ENCODE measurements at places on chromosomes 2 and 18.

DNA sequence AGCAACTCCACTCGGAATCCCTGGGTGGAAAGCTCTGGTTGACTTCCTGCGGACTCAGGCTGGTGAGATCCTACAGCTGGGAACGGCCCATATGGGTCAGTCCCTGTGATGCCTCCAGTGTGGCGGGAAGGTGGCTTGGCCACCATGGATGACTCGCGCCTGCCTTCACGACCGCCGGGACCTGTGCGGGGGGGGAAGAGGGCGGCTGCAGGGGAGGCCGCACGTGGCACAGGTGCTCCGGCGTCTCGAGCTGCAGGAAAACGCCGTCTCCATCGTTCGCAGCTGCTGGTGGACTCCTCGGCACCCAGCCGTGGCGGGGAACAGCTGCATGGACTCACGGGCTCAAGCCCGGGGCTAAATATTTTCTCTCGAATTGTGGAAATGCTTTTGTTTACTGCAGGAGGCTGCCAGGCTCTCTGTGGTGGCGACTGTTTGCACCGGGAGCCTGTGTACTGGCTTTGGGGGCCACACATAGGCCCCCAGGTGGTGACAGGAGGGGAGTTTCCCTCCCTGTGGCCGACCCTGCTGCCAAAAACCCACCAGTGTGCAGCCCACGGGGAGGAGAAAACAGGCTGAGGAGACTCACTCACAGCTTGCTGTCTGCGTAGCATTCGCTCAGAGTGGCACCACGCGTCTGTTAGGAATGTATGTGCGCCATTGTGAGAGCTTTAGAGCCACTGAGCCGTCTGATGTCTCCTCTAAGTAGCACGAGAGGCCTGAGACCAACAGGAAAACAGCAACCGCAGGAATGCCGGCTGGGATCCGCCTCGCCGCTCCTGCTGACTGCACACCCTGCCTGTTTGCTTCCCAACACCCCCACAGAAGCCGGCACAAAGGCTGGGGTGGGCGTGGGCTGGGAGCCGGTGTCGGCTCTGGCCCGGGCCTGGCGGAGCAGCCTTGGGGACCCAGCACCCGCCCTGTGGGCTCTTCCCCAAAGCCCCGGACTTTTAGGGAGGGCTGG is 89.2 kb downstream of the NFATC1 start:
- DNase-seq = no peak

DNA sequence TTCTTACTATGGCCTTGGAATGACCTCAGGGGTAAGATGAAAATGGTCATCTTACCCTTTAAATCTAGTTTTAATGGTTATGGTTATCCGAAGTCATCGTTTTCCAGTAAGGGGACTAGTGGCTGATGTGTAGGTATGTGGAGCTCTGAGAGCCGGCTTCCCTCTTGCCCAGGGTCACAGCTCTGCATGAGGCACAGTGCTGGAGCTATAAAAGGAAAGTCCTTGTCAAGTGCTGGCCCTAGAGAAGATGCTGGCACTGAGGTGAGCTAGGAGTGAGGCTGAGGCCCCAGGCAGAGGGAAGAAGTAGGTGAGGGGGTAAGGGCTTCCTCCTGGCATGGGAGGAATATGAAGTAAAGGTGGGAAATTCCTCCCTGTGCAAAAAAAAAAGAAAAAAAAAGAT is 35.0 kb downstream of the SMARCAL1 start:
- no peak for DNase-seq

GRCh38 chr2:69111076-69111475 is 98.1 kb downstream of the ANTXR1 start:
- no peak for DNase-seq

DNA sequence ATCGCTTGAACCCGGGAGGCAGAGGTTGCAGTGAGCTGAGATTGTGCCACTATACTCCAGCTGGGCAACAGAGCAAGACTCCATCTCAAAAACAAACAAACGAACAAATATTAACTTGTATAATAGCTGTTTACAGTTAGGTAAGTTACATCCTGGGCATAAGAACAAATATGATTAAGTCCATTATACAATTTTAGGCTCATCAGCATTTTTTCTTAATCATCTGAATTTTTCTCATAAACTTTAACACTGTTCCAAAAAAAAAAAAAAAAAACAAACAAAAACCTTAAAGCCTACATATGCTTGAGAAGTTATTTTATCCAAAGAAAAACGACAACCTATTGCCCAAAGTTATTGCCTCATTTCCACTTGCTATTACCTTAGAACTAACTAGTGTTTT is 1042.5 kb downstream of the DPP10 start:
- DNase-seq = no peak

- DNase-seq = peak; percentile 37
Measured at GRCh38 chr2:223865124-223865523, 27.7 kb upstream of the AP1S3 start.

- no peak for DNase-seq
Measured at GRCh38 chr2:36343606-36344005, 12.0 kb upstream of the CRIM1 start.

GRCh38 chr2:127633556-127634065 is 12.3 kb upstream of the GPR17 start:
- no peak for DNase-seq

Measured in CD4-positive, alpha-beta T cell treated with Interleukin-2 at 100 ng/mL for 4 hours (primary cell).